Breast epithelium (tissue), 4 donors: ENCODE measurements at places on chromosomes 3 and 15. TPM values are rescaled to one million over a fixed set of nuclear protein-coding genes. Genes with fewer than 3 reads are reported as not detected.

- no peaks in the 10 kb centered on the region for H3K27me3 ChIP-seq
- no peak for DNase-seq
- H3K4me1 ChIP-seq: no peaks in the 10 kb centered on the region
- H3K4me3 ChIP-seq: no peak overlapping the region
- no peaks in the 10 kb centered on the region for H3K36me3 ChIP-seq
- no peak overlapping the region for H3K27ac ChIP-seq
These were observed 60.5 kb downstream of the CERS3 start for GRCh38 chr15:100468285-100468684.

- H3K27me3 ChIP-seq: no peaks in the 10 kb centered on the region
- H3K4me3 ChIP-seq: no peak overlapping the region
- no peak for DNase-seq
- peaks cover 4% of the 10 kb centered on the region for H3K4me1 ChIP-seq
These were observed 76.2 kb downstream of the TGFBR2 start for GRCh38 chr3:30682434-30683155.

- H3K27ac ChIP-seq: peak overlapping the region; percentile 71
- no peaks in the 10 kb centered on the region for H3K4me1 ChIP-seq
- no peaks in the 10 kb centered on the region for H3K27me3 ChIP-seq
- H3K4me3 ChIP-seq: no peak overlapping the region
- H3K36me3 ChIP-seq: no peaks in the 10 kb centered on the region
- DNase-seq: no peak
These were observed 105.3 kb downstream of the THRB start for GRCh38 chr3:24389108-24390090.

GRCh38 chr3:87625876-87626275 lies 349.5 kb upstream of the POU1F1 start:
- H3K4me1 ChIP-seq: no peaks in the 10 kb centered on the region
- no peak for DNase-seq
- H3K27me3 ChIP-seq: no peaks in the 10 kb centered on the region
- H3K36me3 ChIP-seq: no peaks in the 10 kb centered on the region

GRCh38 chr15:41730543-41730942 lies 43.7 kb upstream of the MAPKBP1 start:
- no peaks in the 10 kb centered on the region for H3K36me3 ChIP-seq
- H3K4me3 ChIP-seq: no peak overlapping the region
- no peak overlapping the region for H3K27ac ChIP-seq
- DNase-seq: no peak
- no peaks in the 10 kb centered on the region for H3K27me3 ChIP-seq
- H3K4me1 ChIP-seq: no peaks in the 10 kb centered on the region

GRCh38 chr3:79427081-79427480 lies 340.7 kb downstream of the ROBO1 start:
- no peaks in the 10 kb centered on the region for H3K27me3 ChIP-seq
- H3K4me1 ChIP-seq: no peaks in the 10 kb centered on the region
- DNase-seq: no peak
- H3K4me3 ChIP-seq: no peak overlapping the region
- H3K36me3 ChIP-seq: no peaks in the 10 kb centered on the region
- no peak overlapping the region for H3K27ac ChIP-seq

GRCh38 chr3:106359692-106360091 lies 490.9 kb upstream of the CBLB start:
- H3K4me1 ChIP-seq: no peaks in the 10 kb centered on the region
- H3K27me3 ChIP-seq: no peaks in the 10 kb centered on the region
- H3K36me3 ChIP-seq: no peaks in the 10 kb centered on the region
- no peak overlapping the region for H3K4me3 ChIP-seq
- DNase-seq: no peak

GRCh38 chr15:37872661-37873060 lies 61.8 kb upstream of the TMCO5A start:
- no peaks in the 10 kb centered on the region for H3K4me1 ChIP-seq
- DNase-seq: no peak
- H3K36me3 ChIP-seq: no peaks in the 10 kb centered on the region
- no peak overlapping the region for H3K27ac ChIP-seq
- peak overlapping the region; percentile 4 for H3K4me3 ChIP-seq

DNA sequence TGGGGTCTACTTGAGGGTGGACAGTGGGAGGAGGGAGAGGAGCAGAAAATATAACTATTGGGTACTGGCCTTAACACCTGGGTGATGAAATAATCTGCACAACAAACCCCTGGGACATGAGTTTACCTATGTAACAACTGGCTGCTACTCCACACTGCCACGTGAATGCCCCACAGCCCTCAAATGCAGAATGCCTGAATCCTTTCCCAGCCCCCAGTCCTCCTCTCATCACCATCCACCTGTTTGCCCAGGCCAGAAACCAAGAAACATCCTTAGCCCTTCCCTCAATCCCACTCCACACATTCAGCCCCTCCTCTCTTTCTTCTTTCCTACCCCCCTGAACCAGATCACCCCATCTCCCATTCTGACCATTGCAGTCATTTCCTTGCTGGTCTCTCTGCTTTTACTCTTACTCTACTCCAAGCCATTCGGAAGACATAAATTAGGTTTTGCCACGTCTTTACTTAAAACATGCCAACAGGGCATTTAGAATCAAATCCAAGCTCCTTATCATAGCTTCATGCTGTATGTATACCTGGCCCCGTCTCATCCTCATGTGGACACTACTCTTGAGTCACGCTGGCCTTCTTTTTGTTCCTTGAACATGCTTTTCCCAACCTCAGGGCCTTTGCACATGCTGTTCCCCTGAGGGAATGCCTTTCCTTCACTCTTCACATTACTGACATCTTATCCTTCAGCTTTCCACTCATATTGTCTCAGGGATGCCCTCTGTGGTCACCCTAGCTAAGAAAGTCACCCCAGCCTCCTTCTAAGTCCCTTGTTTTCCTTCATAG lies 137.5 kb upstream of the ABHD17C start:
- no peaks in the 10 kb centered on the region for H3K27me3 ChIP-seq
- H3K27ac ChIP-seq: no peak overlapping the region
- no peak for DNase-seq
- H3K36me3 ChIP-seq: no peaks in the 10 kb centered on the region

CYP19A1 gene
- total RNA-seq: 24.9 TPM

ITIH3 gene
- total RNA-seq: 6.6 TPM

C3orf80 gene
- total RNA-seq: 0.15 TPM

PKM gene
- total RNA-seq: 212 TPM

TMCO5A gene
- total RNA-seq: not detected

CCDC39 gene
- 0.32 TPM for total RNA-seq

TRH gene
- not detected for total RNA-seq

TMEM212 gene
- total RNA-seq: 1.3 TPM

ZIC1 gene
- not detected for total RNA-seq

USF3 gene
- 28.5 TPM for total RNA-seq

PRRT3 gene
- total RNA-seq: 2.8 TPM

SLCO2A1 gene
- 7.5 TPM for total RNA-seq

SLC38A3 gene
- 2.5 TPM for total RNA-seq

ADIPOQ gene
- total RNA-seq: 208 TPM
